ENCODE measurements at places on chromosomes 6 and 20.

DNA sequence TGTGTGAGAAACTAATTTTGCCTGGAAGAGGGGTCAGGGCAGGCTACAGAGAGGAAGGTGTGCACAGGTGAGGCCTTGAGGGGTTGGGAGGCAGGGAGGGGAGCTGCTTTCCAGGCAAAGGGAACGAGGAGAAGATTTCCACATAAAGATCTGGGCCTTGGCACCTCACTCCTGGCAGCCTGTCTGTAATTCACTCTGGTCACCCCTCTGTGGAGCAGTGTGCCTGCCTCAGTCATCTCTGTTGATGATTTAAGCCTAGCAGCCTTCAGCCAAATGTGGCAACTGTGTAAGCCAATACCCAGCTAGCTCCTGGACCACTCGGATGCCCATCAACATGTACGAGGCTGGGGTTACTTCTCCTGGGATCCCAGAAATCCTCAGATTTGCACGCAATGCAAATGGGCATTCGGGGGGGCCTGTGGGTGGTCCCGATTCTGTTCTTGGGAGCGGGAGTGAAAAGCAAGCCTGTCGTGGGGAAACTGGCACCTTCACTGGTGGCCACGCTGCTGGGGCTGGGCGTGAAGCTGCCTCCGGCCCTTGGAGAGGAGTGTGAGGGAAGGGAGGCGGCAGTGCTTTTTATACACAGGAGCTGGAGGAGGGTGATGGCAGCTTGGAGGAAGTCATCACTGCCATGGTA is 360.4 kb downstream of the ZFAND3 start:
- DNase-seq: no peak

- DNase-seq: no peak
These were observed 116.4 kb downstream of the AKAP7 start for GRCh38 chr6:131251590-131252199.

DNA sequence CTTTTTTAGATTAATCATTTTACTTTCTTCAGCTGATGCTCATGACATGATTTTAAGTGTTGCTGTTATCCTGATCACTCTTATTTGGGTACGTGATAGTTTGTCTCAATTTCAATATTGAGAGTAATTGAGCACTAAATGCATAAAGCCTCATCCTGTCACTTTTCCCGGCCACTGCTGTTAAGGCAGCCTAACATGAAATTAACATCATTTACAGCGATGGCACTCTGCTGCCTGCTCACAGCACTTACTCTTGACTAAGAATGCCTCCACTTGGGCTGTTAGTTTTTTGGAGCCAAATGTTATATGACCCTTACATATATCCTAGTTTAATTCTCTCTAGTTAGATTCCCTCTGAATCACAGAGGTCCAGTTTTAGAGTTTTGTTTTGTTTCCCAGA is 107.3 kb downstream of the SLX4IP start:
- DNase-seq: no peak

GRCh38 chr6:111486475-111486874 is 3.5 kb upstream of the REV3L start:
- DNase-seq: no peak

GRCh38 chr6:166438211-166438861 is 55.6 kb upstream of the MPC1 start:
- DNase-seq: no peak

DNA sequence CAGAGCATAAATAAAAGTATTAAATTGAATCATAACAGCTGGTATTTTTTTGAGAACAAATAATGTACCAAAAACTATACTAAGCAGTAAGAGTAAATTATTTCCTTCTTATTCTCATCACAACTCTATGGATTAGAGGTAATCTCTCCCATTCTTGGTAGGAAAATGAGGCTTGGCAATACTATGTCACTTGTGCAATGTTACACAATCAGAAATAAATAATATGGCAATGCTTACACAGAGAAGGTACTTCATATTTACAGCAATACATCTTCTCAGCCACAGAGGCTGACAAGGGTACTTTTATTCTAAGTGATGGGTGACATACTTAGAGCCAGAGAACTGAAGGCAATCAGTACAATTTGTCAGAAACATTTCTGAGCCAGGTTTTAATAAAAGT is 3.9 kb downstream of the DST start:
- DNase-seq: no peak
